ENCODE measurements at places on chromosomes 7 and 10. TPM values are rescaled to one million over a fixed set of nuclear protein-coding genes. Genes with fewer than 3 reads are reported as not detected.

DNA sequence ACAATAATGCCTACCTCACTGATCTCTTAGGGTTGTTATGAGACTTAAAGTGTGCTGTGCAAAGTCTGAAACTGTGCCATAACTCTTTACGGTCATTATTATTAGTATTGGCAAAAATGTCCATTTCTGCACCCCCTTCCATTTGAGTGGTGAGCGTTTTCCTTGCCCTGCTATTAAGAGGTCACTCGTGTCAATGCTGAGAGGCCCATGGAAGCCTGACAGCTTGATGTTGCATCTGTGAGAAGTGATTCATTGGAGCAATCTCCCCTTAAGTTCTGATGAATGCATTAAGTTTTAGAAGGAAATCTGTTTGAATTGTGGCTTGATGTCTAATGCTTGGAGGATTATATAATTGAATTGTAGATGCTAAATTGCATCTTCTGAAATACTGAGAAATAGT lies 253.3 kb downstream of the FRMD4A start:
- DNase-seq: no peak

DNA sequence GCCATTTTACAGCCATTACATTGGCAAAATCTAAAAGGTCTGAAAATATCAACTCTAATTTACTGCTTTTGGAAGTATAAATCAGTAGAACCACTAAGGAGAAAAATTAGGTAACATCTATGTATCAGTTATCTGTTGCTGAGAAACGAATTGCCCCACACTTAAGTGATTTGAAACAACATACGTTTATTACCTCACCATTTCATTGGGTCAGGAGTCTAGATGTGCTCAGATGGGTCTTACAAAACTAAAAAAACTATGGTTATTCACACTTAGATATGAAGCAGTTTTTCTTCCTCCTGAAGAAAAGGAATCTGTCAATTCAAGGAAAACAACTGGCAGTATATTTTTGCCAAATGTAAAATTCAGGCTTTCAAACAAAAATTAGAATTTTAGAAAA lies 80.1 kb upstream of the APBB1IP start:
- no peak for DNase-seq

DNA sequence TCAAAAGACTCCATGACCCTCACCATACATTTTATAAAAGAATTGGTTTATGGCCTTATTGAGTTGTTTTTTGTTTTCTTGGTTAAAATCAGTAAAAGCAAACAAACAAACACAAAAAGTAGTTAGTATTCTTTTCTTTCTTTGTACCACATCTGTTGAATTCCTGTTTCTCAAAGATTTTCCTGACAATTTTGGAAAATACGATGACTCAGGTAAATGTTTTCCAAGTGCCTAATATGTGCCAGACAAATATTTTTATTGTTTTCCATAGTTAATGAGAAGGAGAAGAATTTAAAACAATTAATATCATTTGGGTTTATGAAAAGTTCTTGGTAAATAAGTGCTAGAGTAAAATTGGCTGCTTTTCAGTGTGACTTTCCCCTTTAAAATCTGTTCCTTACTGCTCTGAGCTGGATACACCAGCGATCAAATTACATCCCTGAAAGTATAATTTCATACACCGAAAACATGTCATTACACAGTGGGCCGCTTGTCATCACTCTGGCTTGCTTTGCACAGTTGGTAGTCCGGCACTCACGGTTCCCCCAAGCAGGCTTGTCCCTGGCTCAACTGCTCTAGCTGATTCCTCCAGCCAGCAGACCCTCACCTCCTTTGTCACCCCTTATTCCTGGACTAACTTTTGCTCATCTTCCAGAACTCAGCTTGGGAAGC lies 80.5 kb downstream of the TBXAS1 start:
- DNase-seq: no peak

DNA sequence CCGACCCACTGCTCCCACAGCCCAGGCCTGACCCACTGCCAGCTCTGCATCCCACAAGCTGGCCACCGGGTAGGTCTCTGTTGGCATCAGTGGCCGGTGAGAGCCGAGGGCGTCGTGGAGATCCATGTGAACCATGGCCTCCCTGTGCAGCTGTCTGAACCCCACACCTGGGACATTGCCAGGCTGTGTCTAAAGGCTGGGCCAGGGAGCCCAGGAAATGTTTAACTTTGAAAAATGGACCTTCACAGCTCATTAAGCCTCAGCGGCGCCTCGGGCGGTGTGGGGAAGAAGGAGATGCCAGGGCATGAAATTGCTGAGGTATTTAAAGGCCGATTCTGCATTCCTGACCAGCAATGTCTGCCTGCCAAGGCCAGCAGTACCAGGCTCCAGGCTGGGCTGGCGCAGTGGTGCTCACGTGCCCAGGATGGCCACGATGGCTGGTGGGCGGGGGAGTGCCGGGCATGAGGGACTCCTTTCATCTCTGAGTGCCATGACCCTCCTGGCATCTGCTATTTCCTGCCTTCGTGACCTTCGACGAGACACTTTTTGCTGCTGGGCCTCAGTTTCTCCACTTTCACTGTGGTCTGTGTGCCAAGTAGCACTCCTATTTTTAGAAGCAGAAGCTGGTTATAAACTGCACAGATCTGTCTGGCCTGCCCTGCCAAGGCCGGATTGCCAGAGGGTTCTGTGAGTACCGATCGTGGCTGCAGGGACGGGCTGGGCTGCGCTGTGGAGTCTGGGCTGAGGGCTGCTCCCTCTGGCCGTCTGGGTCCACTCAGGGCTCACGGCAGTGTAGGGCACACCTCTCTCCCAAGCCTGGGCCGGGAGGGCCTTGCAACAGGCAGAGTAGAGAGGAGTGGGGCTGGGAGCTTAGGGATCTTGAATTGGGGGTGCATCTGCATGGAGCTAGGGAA lies 21.8 kb downstream of the ELFN1 start:
- DNase-seq: no peak

- no peak for DNase-seq
These were observed 164.9 kb upstream of the RHOBTB1 start for GRCh38 chr10:61108915-61109314.

GRCh38 chr7:102028206-102028826 lies 210.9 kb downstream of the CUX1 start:
- DNase-seq: no peak

- no peak for DNase-seq
These were observed 34.6 kb upstream of the MNX1 start for GRCh38 chr7:157044943-157045660.

The CHAT gene
- polyA plus RNA-seq: not detected

The CTTNBP2 gene
- polyA plus RNA-seq: 0.33 TPM

The SPDYE16 gene
- polyA plus RNA-seq: not detected
